ENCODE measurements at places on chromosomes 5 and 9.

DNA sequence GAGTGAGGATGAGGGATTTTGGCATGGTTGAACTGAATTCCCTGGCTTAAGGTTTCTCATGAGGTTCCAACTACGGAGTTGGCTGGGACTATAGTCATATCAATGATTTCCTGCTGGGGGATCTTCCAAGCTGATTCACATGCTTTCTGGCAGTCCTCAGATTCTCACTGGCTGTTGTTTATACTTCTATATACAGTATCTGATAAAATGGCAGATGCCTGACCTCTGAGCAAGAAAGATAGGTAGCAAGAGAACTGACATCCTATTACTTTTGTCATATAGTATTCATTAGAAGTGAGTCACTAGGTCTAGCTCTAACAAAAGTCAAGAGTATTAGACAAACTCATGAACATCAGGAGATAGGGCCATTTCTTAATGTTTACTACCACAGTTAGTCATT, 440.9 kb upstream of the EDIL3 start:
- no peak for DNase-seq

- DNase-seq = no peak
Observed at GRCh38 chr5:90084342-90084741, 325.2 kb downstream of the CETN3 start.

DNA sequence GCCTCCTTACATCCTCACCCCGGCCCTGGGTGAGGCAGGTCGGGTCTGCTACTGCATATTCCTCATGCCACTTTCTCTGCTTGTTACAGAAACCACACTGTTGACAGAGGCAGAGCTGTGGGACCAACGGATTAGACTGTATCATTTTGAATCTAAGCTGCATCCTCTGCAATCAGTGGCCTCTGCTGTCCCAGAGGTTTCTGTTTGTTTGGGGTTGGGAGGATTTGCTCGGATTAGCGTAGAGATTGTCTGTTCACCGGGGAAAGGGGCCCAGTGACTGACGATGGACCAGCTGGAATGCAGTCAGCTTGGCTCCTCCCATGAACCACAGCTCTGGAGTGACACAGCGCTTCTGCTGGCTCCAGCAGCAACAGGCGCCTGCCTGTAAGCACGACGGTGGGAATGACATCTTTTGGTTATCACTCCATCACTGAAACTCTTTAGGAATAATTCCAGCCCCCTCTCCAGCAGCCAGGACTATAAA, 37.3 kb upstream of the ADRA1B start:
- DNase-seq = no peak

- no peak for DNase-seq
Observed at GRCh38 chr5:56006094-56006493, 11.3 kb upstream of the IL6ST start.

DNA sequence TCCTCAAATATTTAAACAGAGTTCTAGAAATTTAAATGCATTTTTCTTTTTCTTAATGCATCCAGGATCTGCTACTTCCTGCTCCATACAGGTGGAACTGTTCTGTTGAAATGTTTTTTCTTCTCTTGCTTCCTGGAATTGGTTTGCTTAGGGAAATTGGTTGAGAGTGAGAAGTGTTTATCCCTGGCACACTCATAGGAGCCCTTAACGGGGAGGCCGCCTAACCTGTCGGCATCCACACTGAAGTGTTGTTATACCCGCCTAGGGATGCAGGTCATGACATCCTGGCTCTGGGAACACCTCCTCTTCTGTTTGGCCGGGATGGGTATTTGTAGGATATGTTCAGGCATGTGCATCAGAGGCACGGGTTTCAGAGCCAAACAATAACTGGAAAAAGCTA, 239.7 kb downstream of the GADD45G start:
- no peak for DNase-seq

- DNase-seq = no peak
Observed at GRCh38 chr5:71475788-71476384, 20.4 kb downstream of the BDP1 start.

- no peak for DNase-seq
Observed at GRCh38 chr5:162230348-162230747, 162.8 kb downstream of the GABRG2 start.

DNA sequence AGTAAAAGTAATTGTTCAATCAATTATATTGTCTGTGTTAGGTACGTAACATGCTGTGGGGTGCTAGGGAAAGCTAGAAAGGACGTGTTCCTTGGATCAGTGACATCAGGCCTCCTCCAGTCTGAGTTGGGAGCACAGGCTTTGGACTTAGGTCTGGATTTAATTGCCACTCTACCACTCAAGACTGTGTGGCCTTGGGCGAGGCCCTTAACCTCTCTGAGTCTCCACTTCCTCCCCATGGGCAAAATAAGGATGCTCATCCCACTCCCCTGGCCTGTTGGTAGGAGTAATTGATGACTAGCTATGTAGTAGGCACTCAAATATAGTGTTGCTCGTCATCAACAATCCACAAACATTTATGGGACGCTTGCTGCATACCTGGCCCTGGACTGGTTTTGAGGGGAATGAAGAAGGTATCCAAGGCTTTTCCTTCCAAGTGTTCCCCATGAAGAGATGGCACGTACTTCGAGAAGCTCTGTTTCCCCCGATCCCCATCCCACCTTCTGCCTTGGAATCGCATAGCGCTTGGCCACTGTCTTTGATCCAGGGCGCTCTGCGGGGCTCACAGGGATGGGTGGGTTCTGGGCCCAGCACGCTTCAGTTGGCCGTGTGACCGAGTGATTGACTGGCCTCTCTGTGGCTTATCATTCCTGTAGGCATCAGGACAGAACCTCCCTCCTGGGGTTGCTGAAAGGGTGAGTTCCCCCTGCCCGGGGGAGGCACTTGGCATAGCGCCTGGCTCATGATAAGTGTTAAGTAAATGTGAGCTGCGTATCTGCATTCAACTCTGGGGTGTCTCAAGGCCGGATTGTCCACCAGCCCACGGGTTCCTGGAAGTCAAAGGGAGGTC, 8.1 kb downstream of the FGF18 start:
- DNase-seq = no peak

DNA sequence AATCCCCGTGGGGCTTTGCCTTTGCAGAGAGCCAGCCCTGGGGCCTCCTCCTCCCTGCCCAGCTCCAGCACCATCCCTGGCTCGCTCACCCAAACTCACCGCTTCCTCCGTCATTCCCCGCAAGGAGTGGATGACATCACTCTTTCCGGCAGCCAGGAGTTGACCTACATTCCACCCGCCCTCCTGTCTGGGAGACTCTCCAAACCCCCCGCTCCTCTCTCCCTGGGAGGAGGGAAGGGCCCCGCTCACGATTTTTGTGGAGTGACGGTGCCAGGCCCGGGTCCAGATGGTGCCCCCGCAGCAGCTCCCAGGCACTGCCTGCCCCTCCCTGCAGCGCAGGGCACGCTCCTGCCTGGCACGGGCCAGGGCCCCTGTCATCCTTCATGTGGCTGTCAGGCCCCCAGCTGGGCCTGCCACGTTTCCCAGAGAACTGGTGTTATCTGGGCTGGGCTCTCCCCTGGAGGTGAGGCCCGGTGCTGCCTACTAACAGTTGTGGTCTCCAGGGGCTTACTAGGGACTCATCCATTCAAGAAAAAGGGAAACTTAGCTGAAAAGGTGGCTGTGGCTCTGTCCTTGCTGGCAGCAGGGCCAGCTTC, 52.3 kb downstream of the NTNG2 start:
- no peak for DNase-seq
